NCI-H1417 treated with DMSO at 0.1 percent for 48 hours (cell line): ENCODE measurements at places on chromosomes 1 and 21.

DNA sequence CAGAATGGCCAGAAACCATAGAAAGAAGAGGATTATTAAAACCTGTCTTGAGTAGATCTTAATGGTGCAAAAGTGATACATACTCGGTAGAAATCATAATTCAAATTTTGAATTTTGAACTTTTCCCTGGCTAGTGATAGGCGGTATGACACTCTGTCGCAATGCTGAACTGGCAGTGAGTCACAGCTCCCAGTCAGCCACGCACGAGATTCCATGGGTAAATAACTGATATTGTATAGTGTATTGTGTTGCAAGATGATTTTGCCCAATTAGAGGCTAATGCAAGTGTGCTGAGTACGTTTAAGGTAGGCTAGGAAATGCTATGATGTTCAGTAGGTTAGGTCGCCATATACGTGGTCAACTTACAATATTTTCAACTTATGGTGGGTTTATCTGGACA lies 207.0 kb downstream of the SIPA1L2 start:
- no peak for DNase-seq

- no peak for DNase-seq
Observed at GRCh38 chr21:42839271-42840231, 39.8 kb downstream of the WDR4 start.

- DNase-seq, result no peak
Observed at GRCh38 chr1:221555689-221556433, 186.0 kb downstream of the DUSP10 start.

DNA sequence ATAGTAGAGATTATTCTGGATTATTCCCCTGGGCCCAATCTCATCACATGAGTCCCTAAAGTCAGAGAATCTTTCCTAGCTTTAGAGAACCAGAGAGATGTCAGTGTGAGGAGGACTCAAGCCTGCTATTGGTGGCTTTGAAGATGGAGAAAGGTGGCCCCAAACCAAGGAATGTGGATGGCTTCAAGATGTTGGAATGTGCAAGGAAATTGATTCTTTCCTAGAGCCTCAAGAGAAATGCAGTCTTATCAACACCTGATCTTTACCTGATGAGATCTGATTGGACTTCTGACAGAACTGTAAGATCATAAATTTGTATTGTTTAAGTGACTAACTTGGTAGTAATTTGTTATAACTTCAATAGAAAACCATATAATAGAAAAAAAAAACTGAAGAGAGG lies 51.0 kb downstream of the NME7 start:
- no peak for DNase-seq

DNA sequence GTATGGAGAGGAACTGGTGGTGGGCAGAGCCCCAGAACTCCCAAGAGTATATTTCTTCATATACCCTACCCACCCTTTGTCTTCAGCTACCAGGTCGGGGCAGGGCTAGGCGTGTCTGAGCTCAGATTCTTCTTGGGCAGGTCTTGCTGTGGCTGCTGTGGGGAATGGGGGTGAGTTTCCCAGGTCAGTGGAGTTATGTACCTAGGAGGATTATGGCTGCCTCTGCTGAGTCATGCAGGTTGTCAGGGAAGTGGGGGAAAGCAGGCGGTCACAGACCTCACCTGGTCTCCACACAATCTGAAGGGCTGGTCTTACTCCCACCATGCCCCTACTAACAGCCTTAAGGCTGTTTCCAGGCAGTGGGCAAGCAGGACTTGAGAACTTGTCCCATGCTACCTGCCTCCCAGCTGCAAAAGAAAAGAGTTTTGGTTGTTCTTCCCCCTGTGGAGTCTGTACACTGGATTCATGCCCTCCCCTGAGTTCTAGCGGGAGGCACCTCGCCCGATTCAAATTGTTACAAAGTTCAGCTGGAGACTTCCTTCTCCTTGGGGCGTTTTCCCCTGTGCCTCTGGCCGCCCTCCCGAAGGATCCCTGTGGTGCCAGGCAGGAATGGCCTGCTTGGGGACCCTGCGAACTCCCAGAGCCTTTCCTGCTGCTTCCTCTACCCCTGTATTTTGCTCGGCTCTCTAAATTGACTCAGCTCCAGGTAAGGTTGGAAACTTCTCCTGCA lies 58.6 kb downstream of the NPHS2 start:
- DNase-seq, result no peak

GRCh38 chr1:232797856-232798510 lies 7.2 kb upstream of the MAP10 start:
- DNase-seq, result no peak

DNA sequence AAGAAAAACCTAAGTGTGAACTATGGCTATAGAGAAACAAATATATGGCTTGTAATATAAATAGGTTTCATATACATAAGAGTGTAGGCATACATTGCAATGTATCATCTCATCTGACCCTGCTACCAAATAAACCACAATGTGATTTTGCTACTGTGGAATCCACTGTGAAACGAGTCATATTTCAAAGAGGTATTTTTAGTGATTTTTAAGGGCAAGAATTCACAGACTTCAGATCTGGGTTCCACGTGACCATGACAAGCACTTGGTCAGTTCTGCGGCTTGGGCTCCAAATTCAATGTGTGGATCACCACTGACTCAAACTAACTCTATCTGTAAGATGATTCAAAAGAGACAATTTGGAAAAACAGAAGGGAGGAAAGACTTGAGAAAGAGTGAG lies 147.0 kb upstream of the ERG start:
- no peak for DNase-seq

DNA sequence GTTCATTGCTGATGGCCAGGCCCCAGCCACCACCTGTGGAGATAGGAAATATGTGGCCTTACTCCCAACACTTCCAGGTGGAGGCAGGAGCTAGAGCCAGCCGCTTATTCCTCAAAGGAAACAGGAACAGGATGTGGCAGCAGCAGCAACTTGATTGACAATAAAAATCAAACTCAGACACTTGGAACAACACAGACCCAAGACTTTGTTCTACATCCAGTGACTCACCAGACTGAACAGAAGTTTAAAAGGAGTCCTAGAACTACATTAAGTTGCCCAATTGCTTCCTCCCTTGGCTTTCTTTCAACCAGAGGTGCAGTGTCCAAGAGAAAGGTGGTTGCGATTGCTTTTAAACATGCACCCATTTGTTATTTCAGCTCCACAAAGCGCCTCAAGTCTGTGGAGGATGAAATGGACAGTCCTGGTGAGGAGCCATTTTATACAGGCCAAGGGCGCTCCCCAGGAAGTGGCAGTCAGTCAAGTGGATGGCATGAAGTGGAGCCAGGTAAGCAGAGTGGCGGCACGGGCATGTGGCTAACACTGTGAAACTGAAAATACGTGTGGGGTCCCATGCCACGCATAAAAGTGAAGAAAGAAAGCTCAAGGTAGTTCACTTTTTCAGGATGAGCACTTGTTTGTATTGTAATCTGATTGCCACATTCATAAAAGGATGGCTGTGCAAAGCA lies 276.6 kb downstream of the NFIA start:
- no peak for DNase-seq

DNA sequence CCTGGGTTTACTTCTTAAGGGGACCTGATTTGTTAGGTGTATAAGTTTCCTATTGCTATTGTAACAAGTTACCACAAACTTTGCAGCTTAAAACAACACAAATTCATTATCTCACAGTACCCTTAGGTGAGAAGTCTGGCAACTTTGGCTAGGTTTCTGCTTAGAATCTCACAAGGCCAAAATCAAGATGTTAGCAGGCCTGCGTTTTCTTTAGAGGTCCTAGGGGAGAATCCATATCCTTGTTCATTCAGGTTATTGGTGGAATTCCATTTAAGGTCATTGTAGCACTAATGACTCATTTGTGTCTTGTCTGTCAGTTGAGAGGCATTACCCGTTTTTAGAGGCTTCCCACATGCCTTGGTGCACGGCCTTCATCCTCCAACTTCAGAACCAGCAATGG lies 8.2 kb upstream of the SH2D1B start:
- DNase-seq, result no peak

- DNase-seq, result no peak
Observed at GRCh38 chr1:169572187-169572586, 14.1 kb downstream of the F5 start.

- DNase-seq, result no peak
Observed at GRCh38 chr21:23475281-23476219, 2131.7 kb downstream of the MRPL39 start.

GRCh38 chr1:53220962-53221286 lies 490 bp upstream of the CZIB start:
- no peak for DNase-seq

GRCh38 chr1:115722221-115722620 lies 46.3 kb downstream of the CASQ2 start:
- DNase-seq, result no peak

- no peak for DNase-seq
Observed at GRCh38 chr1:227068883-227069282, 128.8 kb downstream of the COQ8A start.

GRCh38 chr1:65114322-65114721 lies 33.7 kb upstream of the AK4 start:
- no peak for DNase-seq

DNA sequence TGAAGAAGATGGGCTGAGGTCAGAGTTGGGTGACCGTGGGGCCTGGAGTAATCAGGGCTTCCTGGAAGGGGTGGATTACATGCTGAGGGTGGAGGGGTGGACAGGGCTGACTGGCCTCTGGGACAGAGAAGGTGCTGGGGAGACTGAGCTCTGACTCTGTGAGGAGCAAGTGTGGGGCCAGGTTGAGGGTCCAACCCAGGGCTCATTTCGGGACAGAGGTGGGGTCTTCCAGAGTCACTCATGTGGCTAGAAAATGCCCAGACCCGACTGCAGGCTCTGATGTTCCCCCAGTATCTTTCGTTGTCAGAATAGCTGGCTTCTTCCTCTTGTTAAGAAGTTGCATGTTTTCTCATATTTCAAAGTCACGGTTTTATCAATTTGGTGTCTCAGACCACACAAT lies 311.8 kb downstream of the PTPRU start:
- DNase-seq, result no peak
